ENCODE measurements at places on chromosomes 2 and 18. TPM values are rescaled to one million over a fixed set of nuclear protein-coding genes. Genes with fewer than 3 reads are reported as not detected.
A peak's percentile ranks its signal among the peaks of the same experiment; 100 is the strongest.

DNA sequence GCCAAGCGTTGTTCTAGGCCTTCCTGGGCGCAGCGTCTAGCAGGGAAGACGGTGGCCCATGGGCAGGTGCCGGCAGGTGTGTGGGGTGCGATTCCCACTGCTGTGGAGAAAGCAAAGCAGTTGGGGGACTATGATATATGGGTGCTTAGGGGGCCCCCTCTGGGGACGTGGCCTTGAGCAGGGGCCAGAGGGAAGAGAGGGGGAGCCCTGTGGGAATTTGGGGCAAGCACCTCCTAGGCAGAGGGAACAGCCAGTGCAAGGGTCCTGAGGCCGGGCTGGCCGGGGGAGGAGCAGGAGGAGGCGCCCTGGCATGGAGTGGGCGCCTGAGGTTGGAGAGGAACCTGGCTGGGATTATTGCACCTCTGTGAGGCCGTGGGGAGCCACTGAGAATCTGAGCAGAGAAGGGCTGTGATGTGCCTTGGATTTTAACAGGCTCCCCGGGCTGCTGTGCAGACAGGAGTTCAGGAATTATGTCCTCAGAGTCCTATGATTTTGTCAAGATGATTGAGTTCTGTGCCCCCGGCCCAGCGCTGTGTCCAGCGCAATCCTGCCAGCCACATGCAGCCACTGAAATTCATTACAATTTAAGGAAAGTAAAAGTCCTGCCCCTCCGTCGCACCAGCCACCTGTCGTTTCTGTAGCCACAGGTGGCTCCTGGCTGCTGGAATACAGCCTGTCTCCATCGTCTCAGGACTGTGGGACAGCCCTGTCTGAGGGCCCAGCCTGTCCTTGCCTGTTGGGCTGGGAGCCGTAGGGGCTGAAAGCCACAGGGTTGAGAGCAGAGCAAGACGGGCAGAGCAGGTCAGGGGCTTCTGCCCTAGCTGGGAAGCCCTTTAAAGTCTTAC is 9.1 kb upstream of the KLHL30 start:
- H3K4me3 ChIP-seq = no peak overlapping the region
- H3K36me3 ChIP-seq = no peaks in the 10 kb centered on the region
- DNase-seq = no peak
- H3K27ac ChIP-seq = no peak overlapping the region

DNA sequence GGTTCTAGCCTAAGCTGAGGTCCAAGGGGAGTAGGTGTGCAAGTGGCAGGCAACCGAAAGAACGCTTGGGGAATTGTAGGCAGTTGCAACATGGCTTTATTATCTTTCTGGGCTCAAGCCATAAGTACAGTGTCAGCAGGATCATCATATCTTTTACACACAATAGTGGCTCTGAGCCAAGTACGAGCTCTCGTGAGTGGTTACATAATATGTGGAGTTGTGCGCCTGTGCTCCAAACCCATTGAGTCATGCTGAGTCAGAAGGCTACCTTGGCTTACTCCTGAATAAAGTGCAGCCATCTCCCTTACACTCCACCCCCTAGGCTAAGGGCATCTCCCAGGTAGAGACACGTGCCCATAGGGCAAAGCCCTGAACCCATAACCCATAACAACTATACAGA is 233.9 kb downstream of the SATB2 start:
- no peak for DNase-seq
- no peaks in the 10 kb centered on the region for H3K4me1 ChIP-seq
- H3K4me3 ChIP-seq = no peak overlapping the region
- H3K36me3 ChIP-seq = no peaks in the 10 kb centered on the region

GRCh38 chr18:54150226-54150625 is 74.2 kb downstream of the MBD2 start:
- peaks cover 26% of the 10 kb centered on the region for H3K4me1 ChIP-seq
- DNase-seq = no peak

GRCh38 chr2:176795823-176796222 is 416.8 kb upstream of the HNRNPA3 start:
- no peak for DNase-seq
- no peak overlapping the region for H3K4me3 ChIP-seq
- no peak overlapping the region for H3K27ac ChIP-seq
- H3K36me3 ChIP-seq = no peaks in the 10 kb centered on the region
- no peaks in the 10 kb centered on the region for H3K27me3 ChIP-seq
- no peaks in the 10 kb centered on the region for H3K4me1 ChIP-seq

DNA sequence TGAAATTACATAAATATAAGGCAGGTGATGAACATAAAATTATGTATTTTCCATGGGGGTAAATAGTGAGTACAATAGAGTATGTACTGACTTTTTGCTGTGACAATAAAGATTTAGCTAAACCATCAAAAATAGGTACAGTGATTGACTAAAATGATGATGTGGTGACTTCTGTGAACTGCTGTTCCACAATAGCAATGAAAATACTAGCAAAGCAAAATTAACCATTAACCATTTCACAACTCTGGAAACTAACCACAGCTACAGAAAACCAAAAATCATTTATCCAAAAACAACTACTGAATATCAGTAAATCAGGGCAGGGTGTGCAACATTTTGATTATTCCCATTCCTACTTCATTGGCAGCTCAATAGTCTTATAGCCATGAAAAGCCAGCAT is 161.4 kb upstream of the GYPC start:
- no peak for DNase-seq
- no peaks in the 10 kb centered on the region for H3K4me1 ChIP-seq
- H3K36me3 ChIP-seq = no peaks in the 10 kb centered on the region
- H3K27me3 ChIP-seq = no peaks in the 10 kb centered on the region
- no peak overlapping the region for H3K4me3 ChIP-seq

GRCh38 chr18:38982072-38982471 is 1416.5 kb upstream of the CELF4 start:
- no peak overlapping the region for H3K4me3 ChIP-seq
- no peaks in the 10 kb centered on the region for H3K36me3 ChIP-seq
- no peaks in the 10 kb centered on the region for H3K4me1 ChIP-seq
- no peaks in the 10 kb centered on the region for H3K27me3 ChIP-seq
- no peak overlapping the region for H3K27ac ChIP-seq

The SERPINB2 gene
- total RNA-seq = 0.24 TPM

The FAM237A gene
- total RNA-seq = not detected

The ARHGEF33 gene
- 0.12 TPM for total RNA-seq

The TBR1 gene
- 0.09 TPM for total RNA-seq

The BBS5 gene
- 5.6 TPM for total RNA-seq

- H3K27ac ChIP-seq = no peak overlapping the region
- no peak overlapping the region for H3K4me3 ChIP-seq
- no peaks in the 10 kb centered on the region for H3K36me3 ChIP-seq
Observed at GRCh38 chr2:213011505-213011904, 139.9 kb downstream of the IKZF2 start.

The ATP6V1B1 gene
- total RNA-seq = 0.77 TPM

- H3K27me3 ChIP-seq = no peaks in the 10 kb centered on the region
- no peak overlapping the region for H3K27ac ChIP-seq
- H3K4me1 ChIP-seq = no peaks in the 10 kb centered on the region
Observed at GRCh38 chr18:77177009-77177408, 44.4 kb upstream of the MBP start.

- no peaks in the 10 kb centered on the region for H3K36me3 ChIP-seq
- no peaks in the 10 kb centered on the region for H3K27me3 ChIP-seq
- H3K27ac ChIP-seq = no peak overlapping the region
- peak; percentile 21 for DNase-seq
- peaks cover 6% of the 10 kb centered on the region for H3K4me1 ChIP-seq
Observed at GRCh38 chr18:13618760-13619438, 107.5 kb downstream of the FAM210A start.

GRCh38 chr18:37419315-37419714 is 146.3 kb downstream of the CELF4 start:
- H3K36me3 ChIP-seq = no peaks in the 10 kb centered on the region
- DNase-seq = no peak
- no peak overlapping the region for H3K4me3 ChIP-seq
- no peak overlapping the region for H3K27ac ChIP-seq

DNA sequence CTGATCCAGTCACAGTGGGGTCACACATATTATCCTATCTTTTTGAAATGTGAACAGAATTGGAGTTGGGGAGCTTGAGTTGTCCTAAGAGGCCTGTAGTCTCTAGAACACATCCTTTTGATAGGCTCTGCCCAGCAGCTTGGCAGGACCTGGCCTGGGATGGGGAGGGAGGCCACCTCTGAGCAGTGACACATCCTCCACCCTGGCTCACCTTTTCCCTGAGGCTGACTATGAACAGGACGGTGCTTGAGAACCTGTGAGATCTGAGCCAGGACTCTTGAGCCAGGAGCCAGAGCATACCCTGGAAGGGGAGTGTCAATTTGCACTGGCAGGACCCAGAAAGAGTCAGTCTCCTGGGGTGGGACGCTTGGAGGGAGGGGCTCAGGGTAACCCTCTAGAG is 17.7 kb upstream of the ATP6V1B1 start:
- peaks cover 8% of the 10 kb centered on the region for H3K27me3 ChIP-seq
- peaks cover 16% of the 10 kb centered on the region for H3K4me1 ChIP-seq
- H3K27ac ChIP-seq = no peak overlapping the region
- DNase-seq = no peak
- H3K36me3 ChIP-seq = no peaks in the 10 kb centered on the region

GRCh38 chr18:49274188-49274714 is 186.2 kb downstream of the DYM start:
- no peak for DNase-seq
- no peak overlapping the region for H3K4me3 ChIP-seq
- no peak overlapping the region for H3K27ac ChIP-seq
- no peaks in the 10 kb centered on the region for H3K27me3 ChIP-seq
- no peaks in the 10 kb centered on the region for H3K36me3 ChIP-seq

DNA sequence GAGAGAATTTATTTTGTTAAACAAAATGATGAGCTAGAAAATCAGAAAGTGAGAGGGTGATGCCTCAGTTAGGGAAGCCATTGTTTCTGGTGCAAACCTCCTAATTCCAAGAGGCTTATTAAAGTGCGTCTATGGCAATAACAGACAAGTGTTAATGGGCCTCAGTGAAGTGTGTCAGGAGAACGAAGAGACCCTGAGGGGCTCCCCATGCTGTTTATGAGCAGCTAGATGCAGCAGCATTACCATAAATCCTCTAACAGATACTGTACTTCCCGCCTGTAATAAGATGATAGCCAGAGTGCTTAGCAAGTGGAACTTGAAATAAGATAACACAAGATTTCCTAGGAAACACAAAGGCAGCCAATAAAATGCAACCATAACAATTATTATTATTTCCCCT is 157.4 kb downstream of the MYT1L start:
- no peak overlapping the region for H3K27ac ChIP-seq
- DNase-seq = no peak
- H3K36me3 ChIP-seq = no peaks in the 10 kb centered on the region
- no peak overlapping the region for H3K4me3 ChIP-seq
- H3K4me1 ChIP-seq = no peaks in the 10 kb centered on the region
- H3K27me3 ChIP-seq = no peaks in the 10 kb centered on the region

The AQP12B gene
- total RNA-seq = not detected

- H3K27me3 ChIP-seq = no peaks in the 10 kb centered on the region
- H3K27ac ChIP-seq = no peak overlapping the region
- no peak overlapping the region for H3K4me3 ChIP-seq
- no peaks in the 10 kb centered on the region for H3K36me3 ChIP-seq
Observed at GRCh38 chr2:160703648-160704585, 210.3 kb upstream of the RBMS1 start.

The LAMA1 gene
- not detected for total RNA-seq

DNA sequence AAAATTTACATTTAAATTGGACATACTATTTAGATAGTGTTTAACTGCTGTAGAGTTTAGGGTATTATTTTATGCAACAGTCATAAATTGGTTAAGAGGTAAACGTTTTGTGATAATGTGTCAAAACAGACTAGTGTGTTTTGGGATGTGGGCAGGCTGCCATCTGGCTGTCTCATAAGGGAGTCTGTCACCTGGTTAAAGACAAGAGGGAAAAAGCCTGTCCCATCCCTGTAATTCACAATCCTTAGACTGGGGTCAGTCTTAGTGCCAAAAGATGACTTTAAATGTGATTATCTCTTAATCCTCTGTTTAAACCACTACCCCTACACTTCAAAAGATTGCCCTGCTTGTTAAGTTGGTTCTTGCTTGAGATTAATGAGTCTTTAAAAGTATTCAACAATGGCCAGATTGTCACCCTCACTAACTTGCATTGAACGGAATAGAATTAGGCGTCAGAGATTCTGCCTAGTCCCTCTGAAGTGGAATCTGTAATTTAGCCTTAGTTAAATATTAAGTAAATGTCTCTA is 59.2 kb downstream of the SGPP2 start:
- H3K36me3 ChIP-seq = no peaks in the 10 kb centered on the region
- H3K4me3 ChIP-seq = no peak overlapping the region
- H3K4me1 ChIP-seq = no peaks in the 10 kb centered on the region
- no peak overlapping the region for H3K27ac ChIP-seq

DNA sequence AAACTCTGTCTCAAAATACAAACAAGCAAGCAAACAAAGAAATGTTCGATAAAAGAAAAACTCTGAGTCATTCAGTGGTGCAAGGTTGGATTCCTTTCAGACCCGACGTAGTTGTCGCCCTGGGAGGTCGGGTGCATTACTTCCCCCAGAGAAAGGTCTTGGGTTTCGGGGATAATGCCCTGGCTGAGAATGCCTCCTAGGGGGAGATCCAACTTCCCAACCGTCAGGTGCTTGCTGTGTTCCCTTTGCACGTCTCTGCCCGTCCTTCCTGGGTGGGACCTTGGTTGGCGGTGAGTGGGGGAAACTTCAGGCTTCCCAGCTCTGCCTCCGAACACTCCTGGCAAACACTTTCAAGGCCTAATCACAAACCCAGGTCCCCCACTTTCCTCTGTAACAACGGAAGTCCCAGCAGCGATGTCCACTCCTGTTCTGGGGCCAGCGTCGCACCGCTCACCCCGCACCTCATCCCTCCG is 609 bp downstream of the TPGS2 start:
- peak overlapping the region; percentile 68 for H3K27ac ChIP-seq
- H3K36me3 ChIP-seq = peaks cover under 1% of the 10 kb centered on the region
- H3K4me1 ChIP-seq = peaks cover 18% of the 10 kb centered on the region
- H3K4me3 ChIP-seq = peak overlapping the region; percentile 97
- H3K27me3 ChIP-seq = no peaks in the 10 kb centered on the region
- peak; percentile 46 for DNase-seq

DNA sequence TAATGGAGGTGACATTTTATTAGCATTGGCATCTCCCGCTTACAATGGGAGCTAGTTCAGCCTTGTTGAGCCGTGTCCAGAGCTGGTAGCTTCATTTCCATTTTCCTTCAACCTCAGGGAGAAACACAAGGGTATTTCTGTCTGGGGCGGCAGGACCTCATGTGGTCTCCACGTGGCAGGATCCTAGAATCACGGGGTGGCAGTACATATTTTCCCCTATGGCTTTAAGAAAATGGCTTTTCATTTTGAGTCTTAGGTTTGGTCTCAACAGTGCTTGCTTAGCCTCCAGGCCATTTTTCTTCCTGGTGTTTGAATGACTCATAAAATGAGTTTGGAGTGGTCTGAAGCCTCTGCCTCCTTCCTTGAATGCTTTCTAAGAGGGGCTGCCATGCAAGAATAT is 20.3 kb downstream of the CABLES1 start:
- no peak overlapping the region for H3K4me3 ChIP-seq
- H3K27ac ChIP-seq = no peak overlapping the region
- no peak for DNase-seq
- H3K4me1 ChIP-seq = no peaks in the 10 kb centered on the region
- H3K36me3 ChIP-seq = no peaks in the 10 kb centered on the region

The ALPI gene
- not detected for total RNA-seq

DNA sequence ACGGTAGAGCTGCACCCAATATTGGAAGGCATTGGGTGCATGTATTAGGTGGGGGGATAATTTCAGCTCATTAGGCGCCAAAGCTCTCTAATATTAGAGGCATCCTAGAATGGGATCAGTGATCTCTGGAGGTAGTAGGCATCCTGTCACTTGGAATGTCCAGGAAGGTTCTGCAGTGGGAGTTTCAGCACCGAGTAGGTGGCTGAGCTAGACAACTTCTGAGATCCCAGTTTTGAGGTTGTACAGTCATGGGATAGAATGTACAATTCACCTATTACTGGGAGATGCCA is 210.9 kb downstream of the MYCN start:
- no peak overlapping the region for H3K4me3 ChIP-seq
- no peak for DNase-seq
- H3K27ac ChIP-seq = no peak overlapping the region
- H3K27me3 ChIP-seq = no peaks in the 10 kb centered on the region
